ENCODE measurements at places on chromosomes 3 and 15.

DNA sequence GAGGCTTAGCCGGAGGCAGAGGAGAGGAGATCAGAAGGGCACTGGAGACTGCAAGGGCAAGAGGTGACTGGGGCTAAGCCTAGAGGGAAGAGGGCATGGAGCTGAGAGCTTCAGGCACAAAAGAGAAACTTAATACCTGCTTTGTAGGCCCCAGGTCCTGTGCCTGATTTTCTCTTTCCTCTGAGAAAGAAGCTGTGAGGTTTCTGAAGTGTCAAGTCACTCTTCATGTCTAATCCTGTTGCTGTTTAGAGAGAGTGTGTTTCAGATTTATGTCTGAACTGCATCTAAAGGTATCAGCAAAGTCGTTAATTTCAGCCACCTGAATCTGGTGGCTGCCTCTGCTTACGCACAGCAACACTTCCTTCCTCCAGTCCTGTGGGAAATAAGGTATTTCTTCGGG, 106.9 kb upstream of the RNU6-1 start:
- no peak for DNase-seq

DNA sequence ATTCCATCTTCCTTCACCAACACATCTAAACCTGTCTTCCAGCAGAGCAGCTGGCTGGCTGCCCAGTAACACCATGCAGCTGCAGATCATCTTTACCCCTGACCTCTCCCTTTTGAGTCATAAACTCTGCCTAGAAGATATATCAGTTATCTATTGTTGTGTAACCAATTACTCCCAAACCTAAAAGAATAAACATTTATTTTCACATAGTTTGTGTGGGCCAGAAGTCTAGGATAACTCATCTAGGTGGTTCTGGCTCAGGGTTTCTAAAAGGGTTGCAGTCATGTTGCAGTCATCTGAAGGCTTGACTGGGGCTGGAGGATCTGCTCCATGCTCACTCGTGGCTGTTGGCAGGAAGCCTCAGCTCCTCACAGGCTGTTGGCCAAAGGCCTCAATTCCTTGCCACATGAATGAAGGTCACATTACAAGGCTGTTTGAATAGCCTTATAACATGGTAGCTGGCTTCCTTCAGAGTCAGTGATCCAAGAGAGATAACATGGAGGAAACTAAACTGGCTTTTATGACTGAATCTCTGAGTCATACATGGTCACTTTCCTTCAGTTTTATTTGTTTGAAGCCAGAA, 92.8 kb downstream of the GOLIM4 start:
- DNase-seq: no peak

DNA sequence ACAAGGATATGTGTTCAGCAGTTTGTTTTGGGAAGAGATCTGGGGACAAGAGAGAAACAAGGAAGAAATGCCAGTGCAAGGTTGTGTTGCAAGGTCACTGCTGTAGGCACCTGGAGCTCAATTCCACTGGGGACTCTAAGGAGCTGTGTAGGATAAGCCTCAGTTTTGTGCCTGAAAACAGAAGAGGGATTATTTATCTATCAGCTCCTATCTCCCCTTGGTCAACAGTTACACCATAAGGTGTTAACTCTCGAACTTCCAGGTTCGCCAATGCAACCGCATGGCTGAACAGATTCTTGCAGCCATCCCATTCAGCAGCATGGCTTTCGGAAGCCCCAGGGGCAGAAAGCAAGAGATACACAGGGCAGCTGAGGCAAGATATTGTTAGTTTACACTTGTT, 41.6 kb upstream of the CNOT10 start:
- no peak for DNase-seq

DNA sequence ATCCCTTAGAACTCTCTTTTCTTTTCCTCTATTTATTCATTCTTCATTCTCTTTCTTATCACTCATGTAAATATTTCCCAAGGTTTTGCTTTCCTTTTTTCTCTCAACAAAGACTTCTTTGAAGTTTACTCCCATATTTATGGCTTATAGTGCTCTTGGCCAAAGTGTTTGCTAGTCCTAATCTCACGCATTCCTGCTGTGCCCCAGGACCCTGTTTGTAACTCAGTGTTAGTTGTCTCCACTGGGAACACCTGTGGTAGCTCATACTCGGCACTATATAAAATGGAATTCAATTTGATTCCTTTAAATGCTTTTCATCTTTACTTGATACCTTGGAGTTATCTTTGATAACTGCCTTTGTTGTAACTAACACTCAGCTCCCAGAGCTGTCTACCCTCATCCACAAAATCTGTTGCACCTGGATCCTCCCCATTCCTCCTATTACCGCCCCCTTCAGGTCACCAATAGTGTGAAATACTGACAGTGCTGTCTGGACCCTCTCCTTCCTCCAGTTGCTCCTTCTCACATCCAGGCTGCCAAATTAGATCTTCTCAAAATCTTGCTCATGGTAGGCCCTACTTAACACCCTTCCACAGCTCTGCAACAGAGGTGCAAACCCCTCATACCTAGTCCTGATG, 76.8 kb downstream of the TIGIT start:
- no peak for DNase-seq

DNA sequence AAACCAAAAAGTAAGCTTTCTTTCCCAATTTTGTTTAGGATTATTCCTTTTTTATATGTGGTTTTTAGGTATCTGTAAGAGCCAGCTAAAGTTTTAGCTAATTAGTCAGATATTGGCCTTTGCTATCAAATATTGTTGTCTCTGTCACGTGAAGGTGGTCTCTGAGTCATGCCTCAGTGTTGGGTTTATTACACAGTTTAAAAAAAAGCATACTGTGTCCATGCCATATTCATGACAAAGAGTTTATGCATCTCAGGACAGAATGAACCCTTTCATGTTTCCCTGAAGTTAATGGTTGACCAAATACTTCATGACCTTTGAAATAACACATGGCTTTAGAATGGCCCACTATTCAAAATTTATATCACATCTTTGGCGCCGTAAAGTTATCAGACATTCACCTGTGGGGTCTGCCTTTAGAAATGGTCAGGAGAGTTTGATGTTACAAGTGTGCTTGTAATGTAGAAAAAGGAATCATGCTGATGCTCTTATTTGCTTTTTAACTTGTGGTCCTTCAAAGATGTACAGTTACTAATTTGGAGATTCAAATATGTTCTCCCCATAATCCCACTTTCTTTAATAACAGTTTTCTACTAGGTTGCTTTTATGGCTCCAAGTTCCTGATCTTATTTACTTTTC, 101.5 kb downstream of the MYRIP start:
- no peak for DNase-seq

DNA sequence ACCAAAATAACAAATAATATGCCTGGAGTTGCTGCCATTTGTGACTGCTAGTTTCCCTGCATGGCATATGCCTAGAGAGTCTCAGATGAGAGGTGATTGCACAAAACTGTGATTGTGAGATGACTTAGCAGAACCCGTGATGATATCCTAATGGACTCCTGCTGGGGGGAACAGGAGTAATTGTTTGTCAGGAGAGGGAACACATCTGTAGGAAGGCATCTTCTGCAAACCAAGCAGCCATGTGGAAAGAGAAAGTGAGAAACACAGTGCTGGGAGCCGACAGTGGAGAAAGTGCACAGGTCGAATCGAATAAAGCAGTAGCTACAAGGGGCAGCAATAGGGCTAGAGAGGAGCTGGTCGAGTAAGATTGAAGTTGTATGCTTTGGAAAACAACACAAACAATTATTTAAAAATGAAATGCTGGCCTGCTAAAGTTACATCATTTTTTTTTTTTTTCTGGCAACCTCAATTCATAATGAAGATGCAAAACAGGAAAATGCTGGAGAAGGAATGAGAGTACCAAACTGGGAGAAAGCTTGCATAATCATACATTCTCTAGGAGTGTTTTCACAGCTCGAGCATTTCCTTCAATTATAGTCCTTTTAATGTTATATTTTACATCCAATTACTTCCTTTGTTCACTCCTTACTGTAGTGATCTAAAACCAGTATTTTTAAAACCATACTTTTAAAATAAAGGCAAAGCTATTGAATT, 494.2 kb upstream of the AGTR1 start:
- DNase-seq: no peak

GRCh38 chr3:23809294-23809693, 3.5 kb downstream of the UBE2E1 start:
- DNase-seq: no peak

DNA sequence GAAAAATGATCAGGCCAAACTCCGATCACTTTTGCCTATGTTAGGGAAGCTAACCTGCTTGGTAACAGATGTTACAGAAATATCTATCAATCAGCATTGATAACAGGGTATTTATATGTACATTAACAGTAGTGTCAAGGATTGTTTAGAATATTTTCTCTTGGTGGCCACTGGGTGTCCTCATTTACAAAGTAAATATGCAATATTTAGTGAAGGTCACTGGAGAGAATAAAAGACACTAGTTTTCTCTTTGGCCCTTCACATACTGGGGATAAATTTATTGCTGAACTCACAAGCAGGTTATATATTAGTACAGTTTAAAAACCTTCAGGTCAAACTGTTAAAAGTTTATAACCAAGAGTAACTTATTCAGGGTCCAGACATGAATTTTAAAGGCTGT, 69.0 kb downstream of the TIGIT start:
- DNase-seq: no peak

GRCh38 chr15:74196175-74196574, 6.4 kb downstream of the STRA6 start:
- no peak for DNase-seq

DNA sequence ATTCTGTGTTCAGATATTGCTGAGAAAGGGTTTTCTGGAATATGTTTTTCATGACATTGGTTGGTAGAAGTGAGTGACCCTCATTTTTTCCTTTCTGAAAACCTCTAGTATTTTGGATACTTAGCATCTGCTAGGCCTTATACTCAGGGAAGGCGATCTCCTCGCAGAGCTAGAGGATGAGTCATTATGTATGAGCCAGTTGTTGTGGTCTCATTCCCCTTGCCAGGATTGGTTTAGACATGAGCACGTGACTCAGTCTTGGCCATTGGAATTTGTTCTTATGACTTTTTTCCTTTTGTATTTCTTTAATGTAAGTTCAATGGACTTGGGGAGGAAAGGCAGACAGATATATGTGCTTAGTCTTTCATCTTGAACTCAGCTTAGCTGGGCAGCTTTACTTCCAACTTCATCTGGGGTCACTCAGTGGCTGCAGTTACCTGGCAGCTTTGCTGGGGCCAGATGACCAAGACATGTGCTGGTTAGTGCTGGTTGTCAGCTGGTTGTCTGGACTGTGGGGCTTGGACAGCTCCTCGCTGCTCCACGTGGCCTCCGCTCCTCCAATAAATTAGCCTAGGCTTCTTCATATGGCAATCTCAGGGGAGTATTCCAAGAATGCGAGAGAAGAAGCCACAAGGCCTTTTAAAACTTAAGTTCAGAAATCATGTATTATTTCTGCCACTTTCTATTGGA, 207.5 kb downstream of the IL20RB start:
- no peak for DNase-seq

DNA sequence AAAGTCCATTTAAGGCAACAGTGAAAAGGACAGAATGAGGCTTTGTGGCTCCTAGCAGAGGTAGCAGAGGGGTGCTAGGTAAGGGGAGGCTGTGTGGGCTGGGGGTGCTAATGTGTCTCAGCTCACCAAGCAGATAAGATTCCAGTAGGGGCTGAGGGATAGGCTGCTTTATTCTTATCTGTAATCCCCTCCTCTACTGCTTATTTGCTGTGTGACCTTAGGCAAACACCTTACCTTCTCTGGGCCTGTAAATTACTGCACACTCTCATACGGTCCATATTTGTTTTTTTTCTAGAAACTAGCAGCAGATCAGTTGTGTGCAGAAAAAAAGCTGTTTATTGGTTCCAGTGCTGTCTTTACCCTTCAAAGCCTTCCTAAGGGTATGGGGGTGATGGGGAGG, 52.8 kb downstream of the SMAD6 start:
- no peak for DNase-seq

DNA sequence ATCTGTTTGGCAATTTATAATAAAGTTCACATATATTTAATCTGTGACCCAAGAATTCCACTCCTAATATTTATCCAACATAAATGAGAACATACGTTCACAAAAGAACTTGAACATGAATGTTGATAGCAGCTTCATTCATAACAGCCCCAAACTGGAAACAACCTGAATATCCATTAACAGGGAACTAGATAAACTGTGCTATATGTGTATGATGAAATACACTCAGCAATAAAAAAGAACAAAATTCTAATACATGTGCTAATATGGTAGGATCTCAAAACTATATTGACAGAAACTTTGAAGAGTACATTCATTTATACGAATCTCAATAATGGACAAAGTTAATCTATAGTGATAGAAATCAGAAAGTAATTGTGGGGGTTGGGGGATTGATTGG, 5.1 kb upstream of the BHLHE40 start:
- DNase-seq: no peak

DNA sequence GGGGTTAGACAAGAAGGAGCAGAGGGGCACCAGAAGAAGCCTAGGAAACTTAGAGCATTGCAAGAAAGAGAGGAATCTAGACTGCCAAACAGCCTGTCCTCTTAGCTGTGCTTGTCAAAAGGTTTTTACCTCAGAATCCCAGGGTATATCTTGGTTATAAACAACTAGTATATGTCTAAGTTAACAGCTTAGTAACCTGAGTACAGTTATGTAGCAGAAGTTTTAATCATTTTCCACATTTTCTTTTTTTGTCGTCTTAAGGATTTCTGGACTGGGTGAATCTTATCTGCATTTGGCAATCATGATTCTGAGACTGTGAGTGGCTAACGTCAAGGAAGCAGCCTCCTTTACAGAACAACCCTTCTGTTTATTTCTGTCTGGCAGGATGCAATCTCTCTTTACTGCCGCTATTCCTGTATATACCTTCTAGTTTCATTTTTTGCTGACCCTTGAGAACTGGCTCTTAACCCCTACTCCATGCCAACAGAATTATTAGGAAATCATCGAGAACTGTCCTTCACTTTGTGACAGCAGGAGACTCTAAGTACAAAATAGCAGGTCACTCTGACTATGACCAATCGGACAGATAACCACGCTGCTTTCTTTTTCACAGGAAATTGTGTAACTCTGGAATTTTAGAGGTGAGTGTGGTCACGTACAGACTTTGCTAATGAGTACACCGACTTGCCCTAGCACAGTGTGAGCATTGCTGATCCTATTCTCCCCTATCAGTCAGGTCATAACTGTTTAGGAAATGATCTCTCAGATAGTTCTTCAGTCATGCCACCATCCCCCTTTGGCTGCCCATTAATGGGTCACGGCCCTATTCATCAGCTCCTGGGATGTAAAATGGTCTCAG, 3.3 kb upstream of the CP start:
- no peak for DNase-seq

DNA sequence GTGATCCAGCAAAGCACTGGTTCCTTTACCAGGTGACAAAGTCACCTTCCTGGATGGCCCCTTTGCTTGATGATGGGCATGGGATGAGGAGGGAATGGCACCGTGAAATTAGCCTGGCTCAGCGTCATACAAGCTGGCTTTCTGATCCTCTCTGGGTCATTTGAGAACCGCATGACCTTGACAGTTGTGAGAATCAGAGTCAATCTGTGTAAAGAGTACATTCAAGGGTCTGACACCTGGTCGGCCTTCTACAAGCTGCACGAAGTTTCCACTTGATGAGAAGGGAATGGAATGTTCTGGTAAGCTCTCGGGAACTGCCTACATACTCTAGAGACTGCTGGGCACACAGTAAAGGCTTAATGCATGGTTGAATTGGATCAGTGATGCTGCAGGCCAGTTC, 319.8 kb upstream of the TLE3 start:
- no peak for DNase-seq

GRCh38 chr15:43968551-43968950, 141.7 kb downstream of the WDR76 start:
- no peak for DNase-seq

- DNase-seq: no peak
Observed at GRCh38 chr3:129196601-129197000, 12.9 kb upstream of the CNBP start.
